ENCODE measurements at places on chromosomes 2 and 18. TPM values are rescaled to one million over a fixed set of nuclear protein-coding genes. Genes with fewer than 3 reads are reported as not detected.

- no peak for DNase-seq
Measured at GRCh38 chr18:79050005-79050404, 19.2 kb upstream of the ATP9B start.

- no peak for DNase-seq
Measured at GRCh38 chr2:11028407-11028916, 116.7 kb downstream of the KCNF1 start.

DNA sequence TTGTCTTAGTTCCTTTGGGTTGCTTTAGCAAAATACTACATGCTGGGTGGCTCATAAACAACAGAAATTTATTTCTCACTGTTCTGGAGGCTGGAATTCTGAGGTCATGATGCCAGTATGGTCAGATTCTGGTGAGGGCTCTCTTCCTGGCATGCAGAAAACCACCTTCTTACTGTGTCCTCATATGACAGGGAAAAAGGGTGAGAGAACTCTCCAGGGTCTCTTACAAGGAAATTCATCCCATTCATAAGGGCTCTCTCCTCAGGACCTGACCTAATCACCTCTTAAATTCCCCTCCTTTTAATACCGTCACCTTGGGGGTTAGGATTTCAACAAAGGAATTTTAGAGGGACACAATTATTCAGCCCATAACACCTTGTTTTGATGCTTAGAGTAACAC, 243.1 kb upstream of the TNP1 start:
- no peak for DNase-seq

DNA sequence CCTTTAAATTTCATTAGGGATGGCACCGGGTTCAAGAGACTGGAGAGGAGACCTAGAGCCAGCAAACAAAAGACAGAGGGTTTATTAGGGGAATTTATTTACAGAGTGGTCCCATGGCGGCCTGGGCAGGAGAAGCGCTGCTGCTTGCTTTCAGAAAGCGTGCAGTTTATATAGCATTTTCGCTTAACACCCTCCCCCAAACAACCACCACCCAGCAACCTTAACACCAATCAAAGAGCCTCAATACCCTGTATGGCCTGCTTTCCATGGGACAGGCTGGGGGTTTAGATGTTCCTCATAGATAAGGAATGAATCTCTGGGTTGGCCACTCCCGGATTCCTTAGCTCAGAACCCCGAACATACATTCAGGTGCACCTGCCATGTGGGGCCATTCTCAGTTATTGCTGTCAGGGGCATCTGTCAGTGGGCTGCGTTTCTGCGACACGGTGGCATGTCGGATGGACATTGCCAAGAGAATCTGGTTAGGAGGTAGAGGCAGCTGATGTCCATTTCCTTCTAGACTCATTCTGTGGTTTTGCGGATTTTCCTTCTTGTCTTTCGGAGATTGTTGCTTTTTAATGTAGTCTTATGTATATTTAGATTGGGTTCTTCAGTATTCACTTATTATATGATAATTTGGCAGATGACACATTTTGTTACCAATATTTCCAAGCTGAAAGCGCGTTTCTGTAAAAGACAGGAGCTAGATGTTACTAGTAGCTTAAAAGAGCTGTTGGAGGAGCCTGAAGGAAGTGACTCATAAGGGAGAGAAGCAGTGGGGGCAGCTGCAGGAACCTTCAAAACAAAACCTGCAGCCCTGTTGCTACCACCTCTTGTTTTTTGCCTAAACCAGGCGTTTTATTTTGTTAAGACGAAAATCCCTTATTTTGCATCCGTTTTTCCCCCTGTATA, 7.2 kb downstream of the AGAP1 start:
- DNase-seq, result no peak

CBLN2 gene
- total RNA-seq, result 20.0 TPM

PPP1R1C gene
- 27.3 TPM for total RNA-seq

DNA sequence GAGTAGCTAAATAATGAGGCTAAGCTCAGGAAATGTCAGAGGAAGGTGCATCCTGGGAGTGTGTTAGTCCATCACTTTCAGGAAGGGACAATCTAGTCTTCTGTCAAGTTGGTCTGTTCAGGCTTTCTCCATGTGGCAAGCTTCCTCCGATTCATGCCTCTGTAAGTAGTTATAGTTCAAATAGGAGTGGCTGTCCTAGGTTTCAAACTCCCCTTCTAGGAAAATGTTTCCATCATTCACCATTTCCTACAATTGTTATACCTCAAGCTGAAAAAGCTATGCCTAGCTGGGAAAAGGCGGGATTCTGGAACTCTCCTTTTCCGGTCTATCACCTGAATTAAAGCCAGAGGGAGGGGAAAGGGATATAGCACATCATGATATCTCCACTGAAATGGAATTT, 287.7 kb upstream of the ZSWIM2 start:
- DNase-seq, result no peak

DNA sequence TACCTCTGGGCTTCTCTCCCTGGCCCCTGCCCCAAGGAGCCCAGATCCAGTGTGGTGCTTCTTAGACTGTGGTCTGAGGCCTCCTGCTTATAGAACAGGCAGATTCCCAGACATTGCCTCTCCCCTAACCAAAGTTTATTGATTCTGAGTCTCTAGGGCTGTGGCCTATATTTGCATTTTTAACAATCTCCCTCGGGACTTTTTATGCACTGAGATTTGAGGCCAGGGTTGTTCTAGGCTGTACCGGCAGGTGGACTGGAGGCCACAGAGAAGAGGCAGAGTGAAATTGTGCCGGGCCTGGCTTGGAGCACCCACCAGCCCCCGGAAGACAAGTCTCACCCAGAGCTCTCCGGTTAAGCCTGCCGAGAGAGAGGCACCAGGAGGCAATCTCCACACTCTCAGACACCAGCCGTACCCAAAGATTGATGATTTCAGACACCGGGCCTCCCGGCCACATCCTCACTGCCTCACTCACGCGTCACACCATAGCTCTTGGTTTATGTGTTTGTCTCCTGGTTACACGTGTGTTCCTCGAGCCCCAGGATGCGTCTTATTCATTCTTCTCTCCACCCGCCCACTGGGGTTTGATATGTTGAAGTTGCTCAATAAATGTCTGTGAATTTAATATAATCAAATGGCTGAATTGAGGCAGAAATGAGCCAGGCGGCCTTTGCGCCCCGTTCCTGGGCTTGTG, 203.7 kb downstream of the KLHL29 start:
- peak; percentile 48 for DNase-seq

- DNase-seq, result no peak
Measured at GRCh38 chr2:161995553-161996016, 78.4 kb downstream of the DPP4 start.

DNA sequence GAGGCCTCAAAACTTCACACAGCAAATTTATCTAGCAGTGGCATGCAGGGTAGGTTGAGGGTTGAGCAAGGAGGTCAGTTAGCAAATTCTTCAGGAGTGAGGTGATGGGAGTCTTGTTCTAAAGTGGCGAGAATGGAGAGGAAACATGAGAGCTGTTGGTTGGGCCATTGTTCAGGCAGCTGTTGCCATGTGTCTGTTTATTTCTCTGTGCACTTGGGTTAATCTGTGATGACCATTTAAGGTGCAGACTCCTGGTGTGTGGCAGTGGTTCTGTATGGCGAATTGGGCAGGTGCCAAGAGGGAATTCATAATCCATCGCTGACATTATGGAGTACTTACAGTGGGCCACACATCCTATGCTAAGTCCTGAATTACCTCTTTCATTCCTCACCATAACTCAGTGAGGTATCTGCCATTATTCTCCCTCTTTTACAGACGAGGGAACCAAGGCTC, 30.4 kb downstream of the TMEM178A start:
- DNase-seq, result no peak

DNA sequence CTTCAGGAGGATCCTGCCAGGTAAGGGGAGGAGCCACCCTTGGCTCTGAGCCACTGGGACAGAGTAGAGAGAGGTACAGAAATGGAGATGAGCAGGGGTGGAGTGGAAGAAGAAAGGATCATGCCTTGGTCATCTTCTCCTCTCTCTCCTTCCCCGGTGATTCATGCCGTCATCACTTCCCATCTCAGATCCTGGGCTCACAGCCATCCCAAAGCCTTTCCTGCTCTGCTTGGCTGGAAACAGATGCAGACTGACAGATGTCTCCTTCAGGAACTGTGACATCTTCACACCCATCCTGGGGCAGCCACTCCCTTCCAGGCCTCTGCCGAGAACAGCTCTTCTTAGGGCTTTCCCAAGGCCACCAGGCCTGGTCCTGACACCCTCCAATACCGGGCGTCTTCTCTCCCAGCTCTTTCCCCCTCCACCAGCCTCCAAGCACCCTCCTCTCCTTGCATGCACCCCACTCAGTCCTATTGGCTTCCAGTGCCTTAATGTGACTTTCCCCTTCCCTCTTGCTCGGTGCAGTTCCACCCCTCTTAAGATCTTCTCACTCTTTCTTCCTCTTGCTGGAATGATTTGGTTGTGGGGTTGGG, 58.3 kb upstream of the TNP1 start:
- DNase-seq, result no peak

PSMA8 gene
- total RNA-seq, result 0.20 TPM

GRCh38 chr18:61628085-61628484, 264.7 kb downstream of the RNF152 start:
- no peak for DNase-seq

DNA sequence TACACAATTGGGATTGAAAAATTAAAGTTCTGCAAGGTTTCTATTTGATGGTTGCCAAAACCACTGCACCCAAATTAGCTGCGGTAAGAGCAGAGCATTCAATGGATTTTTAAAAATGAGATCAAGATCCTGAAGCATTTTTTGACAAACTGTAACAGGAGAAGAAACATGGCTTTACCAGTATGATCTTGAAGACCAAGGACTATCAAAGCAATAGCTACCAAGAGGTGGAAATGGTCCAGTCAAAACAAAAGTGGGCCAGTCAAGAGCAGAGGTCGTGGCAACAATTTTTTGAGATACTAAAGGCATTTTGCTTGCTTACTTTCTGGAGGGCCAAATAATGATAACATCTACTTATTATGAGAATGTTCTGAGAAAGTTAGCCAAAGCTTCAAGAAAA, 186.8 kb downstream of the RDH14 start:
- DNase-seq, result no peak

SS18 gene
- 86.9 TPM for total RNA-seq

DNA sequence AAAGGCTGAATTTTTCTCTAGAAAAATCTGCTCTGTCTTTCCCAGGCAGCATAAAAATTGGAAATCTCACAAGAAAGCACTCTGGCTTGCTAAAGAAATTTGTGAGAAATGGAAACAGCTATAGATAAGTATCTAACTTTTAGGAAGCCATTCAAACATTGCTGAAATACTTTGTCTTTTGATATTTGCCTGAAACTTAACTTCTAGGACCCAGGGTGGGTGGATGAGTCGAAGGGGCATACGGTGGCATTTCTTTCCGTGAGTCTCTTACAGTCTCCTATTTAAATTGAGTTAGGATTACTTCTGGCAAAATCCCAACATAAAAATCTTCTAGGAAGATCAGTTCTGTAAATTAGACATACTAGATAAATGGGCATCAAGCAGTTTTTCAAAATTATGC, 532 bp upstream of the COL3A1 start:
- DNase-seq, result no peak

DNA sequence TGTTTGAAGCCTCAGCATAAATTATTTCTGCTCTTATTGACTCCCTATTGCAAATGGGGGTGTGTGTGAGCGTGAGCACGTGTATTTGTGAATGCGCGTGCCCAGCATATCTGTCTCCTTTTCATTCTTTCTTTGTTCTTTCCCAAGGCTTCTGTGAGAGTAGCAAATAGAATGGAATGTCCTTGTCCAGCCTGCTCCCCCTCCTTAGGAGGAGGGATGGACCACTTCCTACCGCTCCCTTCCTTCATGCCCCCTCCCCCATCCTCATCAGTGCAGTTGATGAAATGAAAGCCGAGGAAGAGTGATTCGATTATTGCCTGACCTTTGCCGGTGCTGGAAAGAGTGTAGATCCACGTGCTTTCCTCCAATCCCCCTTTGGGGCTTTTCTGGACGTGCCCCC, 102.0 kb downstream of the CPO start:
- DNase-seq, result no peak

DNA sequence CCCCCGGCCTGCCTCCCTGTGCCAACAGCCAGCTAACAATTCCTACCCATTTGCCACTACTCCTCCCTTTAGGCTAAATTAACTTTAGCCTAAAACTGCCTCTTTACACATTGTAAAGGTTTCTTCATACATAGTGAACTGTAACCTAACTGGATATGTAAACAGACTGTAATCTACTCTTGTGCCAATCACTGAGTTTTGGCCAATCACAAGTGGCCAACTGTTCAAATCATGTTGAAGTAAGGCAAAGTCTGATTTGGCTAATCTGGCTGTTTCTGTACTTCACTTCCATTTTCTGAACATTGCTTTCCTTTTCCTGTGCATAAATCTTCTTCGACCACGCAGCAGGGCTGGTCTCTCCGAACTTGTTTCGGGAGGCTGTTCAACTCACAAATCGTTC, 103.6 kb upstream of the LYPD6 start:
- DNase-seq, result no peak

SCN2A gene
- total RNA-seq, result 107 TPM

- no peak for DNase-seq
Measured at GRCh38 chr2:157692768-157693167, 64.1 kb upstream of the ACVR1C start.

SGPP2 gene
- 8.9 TPM for total RNA-seq

GRCh38 chr18:23077493-23078256, 57.6 kb upstream of the CABLES1 start:
- DNase-seq, result no peak

RESP18 gene
- total RNA-seq, result 2.8 TPM

DNA sequence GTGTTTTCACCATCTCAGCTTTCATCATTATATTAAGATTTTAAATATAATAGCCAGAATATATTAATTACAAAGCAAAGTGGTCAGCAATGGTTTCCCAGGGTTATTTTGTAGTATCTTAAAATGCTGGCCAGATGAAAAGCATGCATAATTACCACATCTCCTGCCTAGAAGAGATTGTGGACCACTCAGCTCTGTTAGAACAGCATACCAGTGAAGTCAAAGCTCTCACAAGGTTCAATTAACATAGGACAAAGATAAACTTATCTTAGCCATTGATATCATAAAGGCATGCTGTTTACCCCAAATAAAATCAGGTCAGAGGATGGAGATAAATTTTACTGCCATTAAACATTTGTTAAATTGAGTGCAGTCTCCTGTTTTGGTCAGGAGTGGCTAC, 19.3 kb upstream of the PDE1A start:
- DNase-seq, result no peak

DNA sequence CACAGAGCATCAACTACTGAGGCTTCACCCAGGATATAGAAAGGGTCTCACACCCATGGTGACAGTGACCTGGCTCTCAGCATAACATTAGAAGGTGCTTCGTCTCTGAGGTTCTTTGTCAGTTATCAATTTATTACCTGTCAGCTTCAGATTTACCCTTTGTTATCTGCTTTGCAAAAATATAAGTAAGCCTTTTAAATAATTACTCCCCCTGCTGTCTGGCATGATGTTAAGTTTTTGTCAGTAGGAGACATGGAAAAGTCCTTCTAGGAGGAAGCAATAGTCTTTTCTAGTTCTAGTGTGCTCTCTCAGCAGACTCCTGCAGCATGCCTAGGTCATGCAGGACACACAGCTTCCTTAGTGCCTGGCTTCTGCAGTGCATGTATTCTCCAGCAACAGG, 149.9 kb downstream of the RDH14 start:
- no peak for DNase-seq

- DNase-seq, result no peak
Measured at GRCh38 chr18:24988253-24988840, 363.6 kb downstream of the ZNF521 start.

GRCh38 chr2:65661980-65662653, 229.7 kb upstream of the SPRED2 start:
- DNase-seq, result peak; percentile 40
